ENCODE measurements at places on chromosomes 2 and 18.

GRCh38 chr2:10414591-10414990, 33.5 kb downstream of the ODC1 start:
- DNase-seq = no peak

DNA sequence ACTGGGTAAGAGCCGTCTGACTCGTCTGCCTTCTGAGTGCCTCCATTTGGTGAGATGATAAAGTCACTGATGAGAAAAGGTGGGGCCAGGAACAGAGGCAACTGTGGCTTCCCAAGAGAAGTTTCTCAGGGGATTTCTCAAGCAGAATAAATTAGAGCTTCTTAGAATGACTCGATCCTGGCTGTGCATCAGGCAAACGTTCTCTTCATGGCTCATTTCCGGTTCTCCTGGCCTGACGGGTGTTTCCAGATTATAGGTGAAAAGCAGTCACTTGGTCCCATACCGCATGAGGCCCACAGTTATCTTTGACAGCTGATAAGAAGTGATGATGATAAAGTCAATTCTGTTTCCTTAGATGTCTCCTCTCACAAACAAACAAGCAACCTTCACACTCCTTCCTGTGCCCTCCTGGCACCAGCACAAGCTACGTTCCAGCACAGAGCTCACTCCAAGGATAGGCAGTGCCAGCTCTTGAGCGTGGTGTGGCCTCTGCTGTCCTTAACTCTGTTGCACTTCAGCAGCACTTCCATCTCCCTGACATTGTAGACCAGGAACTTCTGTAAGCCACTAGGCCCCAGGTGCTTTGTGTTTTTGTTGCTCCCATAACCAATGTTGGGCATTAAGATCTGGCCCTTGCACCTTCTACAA, 37.8 kb upstream of the KCNF1 start:
- no peak for DNase-seq

DNA sequence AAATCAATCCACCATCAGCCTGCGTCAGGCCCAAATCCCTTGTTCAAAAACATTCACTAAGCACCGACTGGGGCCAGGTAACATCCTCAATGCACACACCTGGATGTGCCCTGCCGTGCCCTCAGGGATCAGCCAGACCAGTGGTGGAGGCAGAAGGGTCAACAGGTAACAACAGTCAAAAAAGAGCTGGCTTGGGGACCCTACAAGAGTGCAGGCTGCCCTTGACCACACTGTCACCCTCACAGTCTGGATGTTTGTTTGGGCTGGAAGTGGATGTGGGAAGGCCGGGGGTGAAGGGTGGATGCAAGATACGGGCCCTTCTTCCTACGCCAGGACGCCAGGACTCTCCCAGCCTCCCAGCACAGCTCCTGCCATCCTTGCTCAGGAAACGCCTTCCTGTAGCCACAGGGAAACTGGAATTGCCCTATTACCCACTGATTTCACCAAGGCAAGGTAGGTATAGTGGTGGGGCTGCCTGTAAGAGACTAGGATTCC, 2.7 kb downstream of the BIN1 start:
- no peak for DNase-seq

DNA sequence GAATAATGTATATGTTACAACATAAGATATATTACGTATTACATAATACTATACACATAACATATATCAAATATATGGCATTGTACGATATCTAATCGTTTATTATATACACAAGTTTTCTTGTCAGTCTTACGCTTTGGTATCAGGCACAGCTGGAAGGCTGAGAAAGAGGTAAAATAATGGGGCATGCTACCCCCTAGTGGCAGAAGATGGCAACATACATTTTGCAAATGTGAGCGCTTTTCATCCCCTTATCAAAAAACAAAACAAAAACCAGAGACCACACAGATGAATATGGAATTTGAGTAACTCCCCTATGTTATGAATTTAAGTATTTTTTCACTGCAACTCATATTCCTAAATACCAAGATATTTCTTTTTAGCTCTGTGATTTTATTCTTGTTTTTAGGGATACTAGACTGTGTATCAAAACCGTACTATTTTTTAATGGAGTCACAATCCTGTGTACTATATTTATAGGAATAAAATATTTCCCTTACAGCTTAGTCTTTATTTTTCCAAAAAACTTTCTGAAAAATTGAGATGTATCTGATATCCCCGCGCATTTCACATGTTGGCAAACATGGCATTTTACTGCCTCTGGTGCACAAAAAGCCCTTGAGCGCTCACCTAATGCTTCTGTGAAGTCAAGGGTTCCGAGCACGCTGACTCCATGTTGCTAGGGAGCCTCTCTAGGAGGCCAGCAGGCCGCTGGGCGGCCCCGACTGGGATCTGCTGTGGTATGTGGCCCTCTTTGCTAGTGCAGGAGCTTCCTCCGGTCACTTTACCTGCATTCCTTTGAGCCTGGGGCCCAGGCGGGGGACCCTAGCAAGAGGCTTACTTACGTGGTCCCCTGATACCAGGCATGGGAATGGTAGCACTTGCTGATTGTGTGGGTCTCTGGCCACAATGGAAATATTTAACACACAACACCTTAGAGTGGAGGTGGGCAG, 62.5 kb downstream of the SLC4A3 start:
- DNase-seq = peak; percentile 18

DNA sequence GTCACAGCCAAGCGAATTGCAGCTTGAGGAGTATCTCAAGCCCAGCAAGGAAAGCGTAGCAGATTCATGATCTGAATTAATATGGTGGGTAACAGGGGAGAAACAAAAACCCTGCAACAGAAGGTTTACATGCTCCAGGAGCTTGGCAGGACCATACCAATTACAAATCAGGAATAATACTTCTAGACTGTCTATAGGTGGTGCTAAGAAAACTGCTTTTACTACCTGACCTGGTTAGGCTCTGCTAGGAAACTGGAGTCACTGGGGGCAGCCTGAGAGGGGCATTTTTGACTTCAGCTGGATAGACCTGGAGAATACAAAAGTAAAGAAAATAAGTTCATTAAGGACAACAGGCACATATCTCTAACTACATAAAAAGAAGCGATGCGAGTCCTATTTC, 24.6 kb upstream of the SPOPL start:
- DNase-seq = no peak
